GM23248 (cell line): ENCODE measurements at places on chromosomes 13 and 19.
A peak's percentile ranks its signal among the peaks of the same experiment; 100 is the strongest.

GRCh38 chr13:74555276-74555625 lies 421.0 kb upstream of the KLF12 start:
- DNase-seq: no peak

- peak; percentile 62 for DNase-seq
These were observed 662 bp downstream of the CBARP start for GRCh38 chr19:1237027-1237659.

- no peak for DNase-seq
These were observed 146.3 kb downstream of the DCLK1 start for GRCh38 chr13:35984776-35985453.

GRCh38 chr13:21898945-21899344 lies 228.1 kb downstream of the FGF9 start:
- DNase-seq: no peak

- no peak for DNase-seq
These were observed 81.4 kb upstream of the AKAP11 start for GRCh38 chr13:42190529-42190928.

DNA sequence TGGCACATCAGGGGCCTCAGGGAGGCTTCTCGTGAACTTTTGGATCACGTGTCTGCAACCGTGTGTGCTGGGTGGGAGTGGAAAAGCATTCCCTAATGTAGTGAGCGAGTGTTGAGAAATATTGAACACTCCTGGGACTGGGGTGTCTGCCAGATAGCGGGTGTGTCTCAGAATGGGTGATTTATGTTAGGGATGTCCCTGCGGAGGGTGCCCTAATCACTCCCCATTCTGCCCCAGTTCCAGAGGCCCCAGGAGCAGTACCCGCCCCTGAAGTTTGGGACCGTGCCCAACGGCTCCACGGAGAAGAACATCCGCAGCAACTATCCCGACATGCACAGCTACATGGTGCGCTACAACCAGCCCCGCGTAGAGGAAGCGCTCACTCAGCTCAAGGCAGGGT lies 24.2 kb upstream of the GRWD1 start:
- peak; percentile 45 for DNase-seq

GRCh38 chr19:51590441-51590840 lies 19.4 kb downstream of the ZNF175 start:
- no peak for DNase-seq

GRCh38 chr19:5459360-5459759 lies 4.1 kb downstream of the ZNRF4 start:
- DNase-seq: no peak

GRCh38 chr13:39501702-39502324 lies 101.2 kb downstream of the LHFPL6 start:
- DNase-seq: no peak
